Stimulated activated CD8-positive, alpha-beta memory T cell treated with anti-CD3 and anti-CD28 coated beads, Interleukin-15, amount 100 ng/mL, for 24 hours (primary cell): ENCODE measurements at places on chromosomes 4 and X.

- no peak for DNase-seq
Observed at GRCh38 chr4:180587379-180587778, 1655.8 kb upstream of the TENM3 start.

DNA sequence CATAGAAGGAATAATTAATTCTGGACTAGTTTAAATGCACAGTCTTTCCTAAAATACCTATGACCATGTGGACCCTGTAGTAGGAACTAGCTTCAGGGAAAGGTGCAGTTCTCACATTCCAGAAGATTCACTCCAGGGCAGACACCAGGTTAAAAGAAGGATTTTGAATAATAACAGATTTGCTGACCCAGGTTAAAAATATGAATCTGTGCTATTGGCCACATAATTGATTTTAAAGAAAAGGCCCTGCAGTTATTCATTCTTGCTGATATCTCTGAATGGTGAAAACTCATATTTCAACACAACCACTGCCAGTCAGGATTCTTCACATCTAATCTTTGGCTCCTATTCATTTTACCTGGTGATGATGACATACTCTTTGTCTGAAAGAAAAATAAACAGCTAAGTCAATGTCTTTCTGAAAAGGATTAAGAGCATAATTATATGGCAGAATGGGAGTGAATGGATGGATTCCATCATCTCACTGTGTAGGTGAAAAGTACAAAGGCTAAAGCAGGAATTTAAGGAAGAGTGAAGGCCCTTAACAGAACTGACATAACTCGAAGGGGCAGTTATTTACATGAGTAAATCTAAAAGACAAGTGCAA lies 432.8 kb downstream of the PDGFC start:
- DNase-seq: no peak

- peak; percentile 38 for DNase-seq
Observed at GRCh38 chr4:3880615-3881120, 114.5 kb downstream of the ADRA2C start.

DNA sequence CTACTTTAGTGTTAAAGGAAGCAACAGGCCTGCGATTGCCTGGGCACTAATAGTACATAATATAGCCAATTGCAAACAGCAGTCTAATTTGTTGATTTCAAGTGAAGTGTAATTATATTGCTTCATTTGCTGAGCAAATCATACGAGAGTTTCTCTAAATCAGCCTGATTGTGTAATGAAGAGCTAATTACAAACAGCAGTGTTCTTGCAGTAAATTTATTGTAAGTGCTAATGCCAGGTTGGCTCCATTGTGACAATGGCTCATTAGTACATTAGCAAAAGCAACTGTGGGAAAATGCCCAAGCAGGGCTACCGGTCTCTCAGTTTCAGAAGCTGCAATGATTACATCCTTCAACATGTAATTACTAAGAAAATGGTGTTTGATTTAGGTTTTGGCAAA lies 591.5 kb downstream of the GALNTL6 start:
- no peak for DNase-seq

DNA sequence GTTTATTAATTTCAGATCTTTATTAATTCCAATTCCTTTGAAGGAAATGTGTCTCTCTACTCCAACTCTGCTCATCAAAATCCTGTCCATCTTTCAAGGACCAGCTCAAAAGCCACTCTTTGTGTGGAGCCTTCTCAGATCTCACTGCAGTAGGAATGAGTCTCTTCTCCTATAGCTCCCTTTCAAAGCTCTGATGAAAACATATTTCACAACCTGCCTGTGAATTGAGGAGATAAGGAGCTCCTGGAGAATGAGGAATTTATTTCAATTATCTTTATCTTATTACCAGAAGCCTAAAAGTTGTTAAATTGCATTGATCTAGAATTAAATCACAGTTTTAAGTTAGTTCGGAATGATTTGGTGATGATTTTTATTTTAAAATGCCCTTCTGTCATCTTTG lies 92.6 kb upstream of the TRPC3 start:
- no peak for DNase-seq

DNA sequence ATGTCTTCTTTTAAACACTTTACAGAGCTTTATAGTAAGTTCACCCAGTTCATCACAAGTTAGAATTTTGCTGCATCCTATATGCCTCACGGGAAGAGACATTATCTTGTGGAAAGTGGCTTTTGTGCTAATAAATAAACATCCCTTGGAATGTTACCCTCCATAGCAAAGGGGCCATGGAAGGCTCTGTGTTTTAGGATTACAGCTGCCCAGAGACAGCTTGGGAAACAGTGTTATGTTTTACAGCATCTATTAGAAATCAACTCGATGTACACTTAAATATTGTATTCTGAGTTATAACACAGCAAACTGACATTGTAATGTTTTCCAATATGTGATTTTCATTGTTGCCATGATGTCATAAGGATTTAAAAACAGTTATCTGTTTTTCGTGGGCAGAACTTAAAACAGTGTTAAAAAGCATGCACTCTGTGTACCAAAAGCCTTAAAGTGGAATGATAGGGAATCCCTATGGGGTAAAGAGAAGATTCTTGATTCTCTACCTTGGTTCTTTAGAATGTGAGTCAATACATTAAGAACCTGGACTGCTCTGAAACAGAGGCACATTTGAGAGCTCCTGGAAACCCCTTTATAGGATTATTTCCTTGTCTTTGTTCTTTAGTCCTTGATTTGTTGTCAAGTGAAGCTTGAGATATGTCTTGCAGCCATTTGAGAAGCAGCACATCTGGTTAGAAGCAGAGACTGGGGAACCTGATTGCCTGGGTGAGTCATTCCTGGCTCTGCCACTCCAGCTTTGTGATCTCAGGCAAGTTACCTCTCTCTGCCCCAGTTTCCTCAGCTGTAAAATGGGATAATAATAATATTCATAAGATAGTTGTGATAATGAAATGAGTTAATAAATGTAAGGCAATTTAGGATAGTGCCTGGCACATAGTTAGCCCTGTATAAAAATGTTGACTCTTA lies 41.6 kb downstream of the ARHGAP10 start:
- no peak for DNase-seq

- DNase-seq: no peak
Observed at GRCh38 chr4:169079942-169080827, 70.1 kb upstream of the CBR4 start.

- DNase-seq: no peak
Observed at GRCh38 chr4:6924361-6924779, 14.7 kb downstream of the TBC1D14 start.

DNA sequence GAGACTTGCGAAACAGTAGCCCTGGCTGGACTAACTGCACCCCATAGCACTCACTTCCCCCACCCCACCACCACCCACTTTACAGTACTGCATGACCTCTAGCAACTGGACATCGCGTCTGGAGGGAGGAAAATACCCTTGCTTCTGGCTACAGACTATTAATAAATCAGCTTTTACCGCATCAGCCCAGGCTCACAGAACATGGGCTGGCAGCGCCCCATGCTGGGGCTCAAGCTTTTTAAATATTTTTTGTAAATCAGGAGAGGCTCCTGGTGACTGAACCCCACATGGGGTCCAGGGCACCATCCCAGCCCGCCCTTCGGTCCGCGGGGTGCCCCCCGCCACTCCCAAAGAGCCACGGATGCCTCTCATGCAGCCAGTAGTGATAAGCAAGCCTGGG lies 2.7 kb downstream of the HS6ST2 start:
- DNase-seq: no peak

GRCh38 chr4:39102297-39102696 lies 40.3 kb downstream of the KLHL5 start:
- DNase-seq: no peak

GRCh38 chr4:98642991-98643426 lies 15.4 kb downstream of the TSPAN5 start:
- DNase-seq: no peak

GRCh38 chrX:15929194-15929593 lies 74.6 kb upstream of the AP1S2 start:
- no peak for DNase-seq

- peak; percentile 80 for DNase-seq
Observed at GRCh38 chr4:75630174-75630936, at the start of gene CDKL2. TSS of gene CDKL2 (minus strand) at chr4:75630528. CDS start at chr4:75625988, 4,540 bp downstream.

DNA sequence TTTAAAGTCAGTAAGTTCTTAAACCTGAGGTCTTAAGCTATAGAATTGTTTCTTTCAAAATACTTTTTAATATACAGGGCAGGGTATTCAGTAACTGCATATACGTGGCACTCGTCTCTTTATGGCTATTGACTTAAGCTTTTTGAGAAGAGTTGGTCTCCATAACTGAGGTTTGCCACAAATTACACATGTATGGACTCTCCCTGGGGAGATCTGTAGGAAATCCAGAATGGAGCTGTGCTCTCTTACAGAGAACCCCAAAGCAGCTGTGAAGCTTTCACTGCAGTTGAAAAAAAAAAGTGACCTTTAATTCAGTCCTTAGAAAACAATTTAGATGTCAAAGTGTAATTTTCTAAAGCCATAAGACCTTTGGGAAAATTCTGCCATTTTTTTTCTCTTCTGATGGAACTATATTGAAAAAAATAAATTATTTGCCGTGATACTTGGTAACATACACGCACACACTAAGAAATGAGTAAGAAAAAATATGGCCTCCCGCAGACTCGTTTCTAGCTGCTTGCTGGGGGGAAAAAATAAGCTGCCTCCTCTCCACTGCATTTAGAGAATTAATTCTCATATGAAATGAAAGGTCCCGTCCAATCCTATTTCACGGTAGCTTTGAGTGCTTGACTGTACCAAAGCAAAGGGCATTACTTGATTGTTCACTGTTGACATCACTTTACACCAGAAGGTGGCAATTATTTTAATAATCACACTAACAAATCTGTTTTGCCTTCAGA lies 159.4 kb upstream of the TENM3 start:
- DNase-seq: no peak

GRCh38 chr4:52869196-52869595 lies 7.1 kb downstream of the RASL11B start:
- DNase-seq: no peak

DNA sequence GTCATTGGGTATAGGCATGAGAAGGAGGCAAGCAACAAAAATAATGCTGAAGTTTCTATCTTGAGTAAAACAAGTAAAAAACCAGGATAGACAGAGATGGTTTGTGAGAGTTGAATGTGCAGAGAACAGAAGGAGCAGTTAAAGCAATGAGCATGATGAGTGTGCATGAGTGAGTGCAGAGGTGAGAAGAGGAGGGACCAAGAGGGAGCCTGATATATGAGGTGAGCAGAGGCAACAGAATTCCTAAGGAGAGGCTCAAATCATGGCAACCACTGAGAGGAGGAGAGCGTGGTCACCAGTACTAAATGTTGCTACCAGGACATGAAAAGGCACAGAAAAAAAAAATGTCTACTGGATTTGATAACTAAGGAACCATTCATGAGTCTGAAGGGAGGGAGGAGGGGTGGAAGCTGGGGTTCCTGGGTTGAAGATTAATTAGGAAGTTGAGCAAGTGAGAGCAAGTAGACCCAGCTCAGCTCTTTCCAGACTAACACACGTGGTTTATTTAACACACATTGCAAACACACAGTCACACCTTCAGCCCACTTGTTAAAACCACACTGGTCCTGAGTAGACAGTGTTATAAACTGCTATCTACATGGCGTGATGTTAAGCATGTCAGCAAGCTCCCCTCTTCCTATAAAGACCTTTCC lies 69.0 kb upstream of the IQCM start:
- no peak for DNase-seq

GRCh38 chr4:184355111-184355604 lies 119.2 kb downstream of the IRF2 start:
- no peak for DNase-seq

- DNase-seq: no peak
Observed at GRCh38 chrX:9390121-9390520, 74.7 kb upstream of the TBL1X start.

DNA sequence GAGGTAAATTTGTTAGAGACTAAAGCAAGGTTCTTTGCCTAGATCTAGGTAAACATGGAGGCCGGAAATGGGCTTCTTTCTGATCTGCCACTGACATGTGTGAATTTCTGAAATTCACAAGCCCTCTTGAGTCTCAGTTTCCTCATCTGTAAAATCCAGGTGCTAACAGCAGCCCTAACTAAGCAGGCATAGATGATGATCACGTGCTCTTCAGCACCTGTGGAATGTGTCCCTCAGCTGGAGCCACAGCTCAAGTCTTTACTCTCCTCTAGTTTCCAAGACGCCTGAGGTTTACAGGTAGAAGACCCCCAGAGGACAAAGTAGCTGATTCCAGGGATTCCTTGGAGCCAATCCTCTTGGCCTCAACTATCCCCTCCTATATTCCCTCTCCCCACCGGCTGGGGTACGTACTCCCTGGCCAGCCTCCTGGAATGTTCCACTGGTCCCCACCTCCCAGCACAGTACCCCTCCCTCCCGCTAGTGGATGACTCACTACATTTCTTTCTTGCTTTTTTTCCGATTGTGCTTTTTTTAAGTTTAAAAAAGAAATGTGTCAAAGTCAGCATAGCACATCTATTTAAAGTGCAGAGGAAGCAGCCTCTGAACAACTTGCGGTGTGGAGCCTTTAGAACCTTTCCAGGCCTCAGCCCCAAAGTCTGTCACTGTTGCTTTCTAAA lies 98.4 kb downstream of the PHKA2 start:
- DNase-seq: no peak

- no peak for DNase-seq
Observed at GRCh38 chr4:94690851-94691254, 66.9 kb upstream of the BMPR1B start.

- no peak for DNase-seq
Observed at GRCh38 chrX:153806999-153807575, 12.6 kb downstream of the SSR4 start.

- DNase-seq: no peak
Observed at GRCh38 chr4:8101213-8102075, 57.2 kb downstream of the ABLIM2 start.

DNA sequence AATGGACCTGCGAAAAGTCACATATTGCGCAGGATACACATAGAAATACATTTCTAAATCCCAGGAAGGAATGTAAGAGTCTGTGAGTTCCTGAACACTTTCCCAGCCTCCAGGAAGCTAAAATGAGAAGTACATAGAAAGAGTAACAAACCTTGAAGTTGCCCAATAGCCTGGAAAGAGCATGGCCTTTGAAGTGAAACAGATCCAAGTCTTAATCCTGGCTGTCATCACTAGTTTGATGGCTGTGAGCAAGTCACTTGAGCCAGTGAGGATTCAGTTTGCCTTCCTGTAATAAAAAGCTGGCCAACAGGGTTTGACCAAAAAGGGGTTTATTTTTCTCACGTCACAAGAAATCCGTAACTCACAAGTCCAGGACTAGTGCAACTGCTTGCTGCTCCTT lies 69.8 kb downstream of the ARHGEF38 start:
- DNase-seq: no peak

DNA sequence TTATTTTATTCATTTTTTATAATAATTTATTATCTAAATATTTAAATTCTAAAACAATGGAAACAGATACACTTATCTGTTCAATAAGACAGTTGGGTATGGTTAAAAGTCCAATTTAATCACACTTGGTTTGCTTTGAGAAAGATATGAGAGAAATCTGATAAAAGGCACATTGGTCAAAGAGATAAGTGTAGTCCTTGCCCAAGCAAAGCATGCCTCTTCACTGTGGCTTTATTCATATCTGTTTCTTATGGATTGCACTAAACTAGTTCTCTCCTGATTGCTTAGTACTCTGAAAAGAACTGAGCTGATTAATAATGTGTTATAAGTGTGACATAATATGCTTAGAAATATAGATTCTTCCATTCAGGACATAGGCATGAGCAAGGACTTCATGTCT lies 39.8 kb downstream of the CXCL1 start:
- DNase-seq: no peak

GRCh38 chr4:4759232-4759631 lies 100.2 kb upstream of the MSX1 start:
- no peak for DNase-seq
